ENCODE measurements at places on chromosomes 3 and 15.
A peak's percentile ranks its signal among the peaks of the same experiment; 100 is the strongest.

DNA sequence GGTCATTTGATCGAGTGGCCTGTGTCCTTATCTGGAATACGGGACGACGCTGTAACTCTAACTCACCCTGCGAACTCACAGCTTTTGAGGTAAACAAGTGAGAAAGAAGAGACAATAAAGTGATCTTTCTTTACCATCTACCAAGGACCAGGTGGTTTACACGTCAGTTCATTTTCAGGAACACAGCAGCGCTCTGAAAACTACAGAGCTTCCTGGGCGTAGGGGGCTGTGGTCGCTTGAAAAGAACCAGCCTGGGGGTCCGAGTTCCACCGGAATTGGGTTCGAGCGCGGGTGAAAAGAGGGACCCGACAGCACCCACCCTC, 357 bp downstream of the KIAA1143 start:
- no peak for DNase-seq

GRCh38 chr15:91311986-91312385, 211.9 kb downstream of the SV2B start:
- DNase-seq: no peak

GRCh38 chr15:77901921-77902750, 175.4 kb downstream of the TBC1D2B start:
- peak; percentile 3 for DNase-seq

GRCh38 chr3:125366132-125366531, 9.0 kb downstream of the ZNF148 start:
- DNase-seq: peak; percentile 53

DNA sequence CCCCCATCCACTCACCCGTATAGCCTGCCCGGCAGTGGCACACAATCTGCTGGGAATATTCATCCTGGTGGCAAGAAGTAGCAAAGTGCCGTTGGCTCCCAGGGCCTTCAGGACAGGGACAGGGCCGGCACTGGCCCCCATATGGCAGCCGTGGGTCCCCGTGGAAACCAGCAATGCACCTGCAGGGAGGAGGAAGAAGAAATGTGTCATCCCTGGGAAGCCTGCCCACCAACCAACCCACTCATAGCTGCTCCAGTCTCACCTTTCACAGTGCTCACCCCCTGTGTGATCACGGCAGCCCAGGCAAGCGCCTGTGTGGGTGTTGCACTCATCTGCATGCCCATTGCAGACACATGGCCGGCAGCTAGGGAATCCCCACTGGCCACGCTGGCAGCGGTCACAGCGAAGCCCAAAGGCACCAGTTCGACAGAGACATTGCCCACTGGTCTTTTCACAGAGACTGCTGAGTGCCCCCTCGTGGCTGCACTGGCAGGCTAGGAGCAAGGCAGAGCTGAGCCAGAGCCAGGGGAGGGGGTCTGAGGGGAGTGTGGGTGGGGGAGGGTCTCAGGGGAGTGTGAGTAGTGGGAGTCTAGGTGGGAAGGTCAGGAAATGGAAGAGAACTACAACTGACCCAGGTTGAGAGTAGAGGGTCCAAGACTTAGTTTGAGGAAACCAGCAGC, 4.5 kb upstream of the USP19 start:
- DNase-seq: no peak
